SW 1271 (cell line): ENCODE measurements at places on chromosomes 2 and 18.

DNA sequence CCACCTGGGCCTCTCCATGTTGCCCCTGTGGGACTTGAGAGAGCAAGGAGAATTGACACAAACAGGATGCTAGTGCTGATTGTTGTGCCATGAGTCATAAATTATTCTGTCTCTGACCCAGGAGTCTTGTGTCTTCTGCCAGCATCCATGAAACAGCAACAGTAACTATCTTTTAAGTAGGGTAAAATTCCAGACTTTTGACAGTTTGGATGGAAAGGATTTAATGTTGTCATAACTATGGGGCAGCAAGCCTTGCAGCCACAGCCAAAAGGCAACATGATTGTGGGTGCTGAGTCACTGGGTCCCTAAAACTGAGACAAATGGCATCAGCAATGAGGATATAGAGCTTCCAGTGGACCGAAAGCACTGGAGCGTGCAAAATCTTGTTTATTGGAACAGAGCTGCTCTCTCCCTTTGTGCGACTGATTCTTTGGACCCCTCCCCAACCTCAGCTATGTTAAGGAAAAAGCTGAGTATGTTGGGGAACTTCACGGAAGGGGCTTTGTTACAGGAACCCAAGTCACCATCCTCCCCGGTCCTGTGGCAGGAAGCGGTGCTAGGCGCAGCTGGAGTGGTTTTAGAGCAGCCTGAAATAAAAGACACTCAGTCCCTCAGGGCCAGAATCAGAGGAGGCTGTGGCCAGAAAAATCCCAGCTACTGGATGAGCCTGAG lies 9.6 kb upstream of the ITPRIPL1 start:
- DNase-seq = peak; percentile 42

DNA sequence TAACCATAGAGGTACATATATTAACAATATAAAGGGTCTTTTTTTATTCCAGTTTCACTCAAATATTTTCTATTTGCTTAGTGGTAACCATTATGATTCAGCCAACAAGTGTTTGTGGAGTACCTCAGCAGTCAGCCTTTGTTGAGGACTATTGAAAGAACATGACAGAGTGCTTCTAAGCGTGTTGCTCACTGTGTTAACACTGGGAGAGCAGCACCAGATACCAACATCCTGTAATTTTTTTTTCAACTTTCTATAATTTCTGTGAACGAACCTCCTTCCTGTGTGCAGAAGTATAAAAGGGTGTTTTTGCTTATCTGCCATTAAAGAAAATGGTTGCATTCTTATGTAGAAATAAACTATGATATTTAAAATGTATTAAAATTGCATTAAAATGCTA lies 239.0 kb downstream of the PHLPP1 start:
- no peak for DNase-seq

GRCh38 chr2:42784204-42784880 lies 8.0 kb downstream of the HAAO start:
- no peak for DNase-seq

- DNase-seq = no peak
Observed at GRCh38 chr2:160125366-160125765, 63.0 kb upstream of the PLA2R1 start.

DNA sequence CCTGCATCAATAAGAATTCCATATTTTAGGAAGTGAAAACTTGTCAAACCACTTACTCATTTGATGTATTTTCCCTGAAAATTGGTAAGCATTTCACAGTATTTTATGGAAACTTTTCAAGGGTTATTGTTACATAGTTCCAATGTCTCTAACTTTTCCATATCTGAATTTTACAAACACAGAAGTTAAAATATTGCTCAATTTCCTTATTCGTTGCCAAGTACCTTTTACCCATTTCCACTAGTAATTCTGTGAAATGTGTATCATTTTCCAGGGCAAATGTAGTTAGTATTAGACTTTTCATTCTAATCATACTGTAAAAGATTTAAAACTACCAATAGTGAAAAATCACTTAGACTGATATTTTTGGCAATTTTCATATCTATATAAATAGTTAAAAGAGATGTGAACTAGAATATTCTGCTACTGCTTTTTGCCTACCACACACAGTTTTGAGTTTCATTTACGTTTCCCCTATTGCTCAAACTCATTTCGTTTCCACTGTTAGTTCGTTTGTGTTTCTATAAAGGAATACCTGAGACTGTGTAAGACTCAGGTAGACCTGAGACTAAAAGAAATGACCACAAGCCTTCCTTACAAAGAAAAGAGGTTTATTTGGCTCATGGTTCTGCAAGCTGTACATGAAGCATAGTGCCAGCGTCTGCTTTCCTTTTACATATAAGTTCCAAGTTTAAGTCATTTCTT lies 86.3 kb downstream of the PMS1 start:
- DNase-seq = no peak

DNA sequence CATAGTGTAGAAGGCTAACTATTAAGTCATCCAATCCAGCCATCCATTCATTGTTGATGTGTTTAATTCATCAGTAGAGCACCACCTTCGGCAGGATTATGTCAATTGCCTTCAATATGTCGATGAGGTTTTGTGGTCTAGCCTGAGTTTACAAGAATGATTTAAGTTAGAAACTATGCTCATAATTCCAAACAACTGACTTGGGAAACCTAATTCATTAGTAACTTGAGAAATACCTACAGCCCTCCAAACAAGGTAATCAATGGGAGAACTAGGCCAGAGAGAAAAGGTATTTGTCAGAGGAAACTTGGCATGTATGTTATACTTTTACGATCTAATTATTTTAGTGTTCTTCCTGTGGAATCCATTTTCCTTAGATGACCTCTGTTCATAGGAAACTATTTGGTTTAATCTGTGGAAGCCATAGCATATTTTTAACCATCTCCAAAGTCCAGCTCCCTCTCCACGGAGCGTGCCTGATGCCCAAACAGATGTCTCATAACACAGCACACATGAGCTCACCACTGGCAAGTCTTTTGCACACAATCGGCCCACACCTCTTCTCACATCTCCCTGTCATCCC lies 148.5 kb downstream of the GFPT1 start:
- no peak for DNase-seq

- DNase-seq = no peak
Observed at GRCh38 chr2:146852661-146853060, 992.2 kb upstream of the ACVR2A start.

GRCh38 chr18:69484699-69485396 lies 84.2 kb downstream of the DOK6 start:
- no peak for DNase-seq

- DNase-seq = no peak
Observed at GRCh38 chr2:33497221-33497650, 20.8 kb downstream of the RASGRP3 start.

GRCh38 chr2:208097313-208097712 lies 27.0 kb downstream of the CRYGD start:
- no peak for DNase-seq
